Ovary (tissue), 10 donors: ENCODE measurements at places on chromosomes 12 and 14.

DNA sequence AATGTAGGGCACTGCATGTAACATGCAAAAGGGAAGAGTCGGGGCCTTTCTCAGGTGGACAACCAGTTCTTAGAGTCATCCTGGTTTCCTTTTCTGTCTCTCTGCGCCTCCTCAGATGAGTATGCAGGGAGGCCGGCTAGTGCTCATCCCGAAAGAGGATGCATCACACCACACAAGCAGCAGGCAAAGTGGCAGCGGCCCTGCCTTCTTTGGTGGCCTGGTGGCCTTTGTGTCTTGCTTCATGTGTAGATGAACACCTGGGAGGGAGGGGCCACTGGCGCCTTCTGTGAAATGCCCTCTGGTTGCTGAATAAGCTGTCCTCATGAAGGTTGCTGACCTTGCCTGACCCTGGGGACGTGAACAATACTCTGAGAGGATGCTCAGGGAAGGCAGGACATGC is 18.0 kb downstream of the SLC24A4 start:
- no peak for DNase-seq

DNA sequence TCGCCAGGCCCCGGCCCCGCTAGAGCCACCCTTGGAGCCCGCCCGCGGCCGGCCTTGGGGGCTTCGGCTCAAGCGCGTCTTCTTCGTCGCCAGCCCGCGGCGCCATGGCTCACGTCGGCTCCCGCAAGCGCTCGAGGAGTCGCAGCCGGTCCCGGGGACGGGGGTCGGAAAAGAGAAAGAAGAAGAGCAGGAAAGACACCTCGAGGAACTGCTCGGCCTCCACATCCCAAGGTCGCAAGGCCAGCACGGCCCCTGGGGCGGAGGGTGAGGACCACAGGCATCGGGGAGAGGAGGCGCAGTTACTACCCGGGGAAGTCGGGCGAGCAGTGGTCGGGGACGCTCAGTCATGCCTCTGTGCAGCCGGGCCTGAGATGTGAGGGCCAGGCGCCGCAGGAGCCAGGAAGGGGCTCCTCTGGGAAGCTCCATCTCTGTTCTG is 573 bp downstream of the ARL6IP4 start:
- DNase-seq: no peak

- DNase-seq: no peak
These were observed 16.9 kb downstream of the BEST3 start for GRCh38 chr12:69682110-69682755.

GRCh38 chr12:13316587-13317246 is 120.2 kb downstream of the EMP1 start:
- DNase-seq: no peak

DNA sequence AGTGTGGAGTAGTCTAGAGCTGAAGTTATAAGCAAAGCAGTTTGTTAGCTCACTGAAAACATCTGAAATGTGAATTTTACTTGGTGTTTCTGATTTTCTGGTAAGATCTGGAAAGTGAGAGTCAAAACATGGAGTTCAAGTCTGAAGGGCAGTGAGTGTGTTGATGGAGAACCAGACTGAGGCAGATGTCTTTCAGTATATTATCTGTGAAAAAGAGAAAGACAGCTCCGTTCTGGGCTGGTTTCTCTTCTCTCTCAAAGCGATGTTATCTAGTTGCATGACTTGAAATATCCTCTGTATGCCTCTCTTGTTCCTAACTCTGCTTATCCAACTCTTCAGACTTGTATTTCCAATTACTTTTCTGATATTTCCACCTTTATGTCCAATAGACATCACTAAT is 381.9 kb upstream of the RGS6 start:
- DNase-seq: no peak

- peak; percentile 48 for DNase-seq
These were observed 22.9 kb upstream of the KTN1 start for GRCh38 chr14:55556929-55557623.

DNA sequence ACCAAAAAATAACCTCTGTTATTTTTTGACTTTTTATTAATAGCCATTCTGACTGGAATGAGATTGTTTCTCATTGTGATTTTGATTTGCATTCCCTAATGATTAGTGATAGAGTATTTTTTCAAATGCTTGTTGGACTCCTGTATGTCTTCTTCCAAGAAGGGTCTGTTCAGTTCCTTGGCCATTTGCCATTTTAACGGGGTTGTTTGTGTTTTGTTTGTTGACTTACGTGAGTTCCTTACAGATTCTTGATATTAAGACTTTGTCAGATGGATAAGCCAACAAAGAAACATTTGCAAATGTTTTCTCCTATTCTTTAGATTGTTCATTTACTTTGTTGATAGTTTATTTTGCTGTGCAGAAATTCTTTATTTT is 651.6 kb upstream of the LRFN5 start:
- no peak for DNase-seq

DNA sequence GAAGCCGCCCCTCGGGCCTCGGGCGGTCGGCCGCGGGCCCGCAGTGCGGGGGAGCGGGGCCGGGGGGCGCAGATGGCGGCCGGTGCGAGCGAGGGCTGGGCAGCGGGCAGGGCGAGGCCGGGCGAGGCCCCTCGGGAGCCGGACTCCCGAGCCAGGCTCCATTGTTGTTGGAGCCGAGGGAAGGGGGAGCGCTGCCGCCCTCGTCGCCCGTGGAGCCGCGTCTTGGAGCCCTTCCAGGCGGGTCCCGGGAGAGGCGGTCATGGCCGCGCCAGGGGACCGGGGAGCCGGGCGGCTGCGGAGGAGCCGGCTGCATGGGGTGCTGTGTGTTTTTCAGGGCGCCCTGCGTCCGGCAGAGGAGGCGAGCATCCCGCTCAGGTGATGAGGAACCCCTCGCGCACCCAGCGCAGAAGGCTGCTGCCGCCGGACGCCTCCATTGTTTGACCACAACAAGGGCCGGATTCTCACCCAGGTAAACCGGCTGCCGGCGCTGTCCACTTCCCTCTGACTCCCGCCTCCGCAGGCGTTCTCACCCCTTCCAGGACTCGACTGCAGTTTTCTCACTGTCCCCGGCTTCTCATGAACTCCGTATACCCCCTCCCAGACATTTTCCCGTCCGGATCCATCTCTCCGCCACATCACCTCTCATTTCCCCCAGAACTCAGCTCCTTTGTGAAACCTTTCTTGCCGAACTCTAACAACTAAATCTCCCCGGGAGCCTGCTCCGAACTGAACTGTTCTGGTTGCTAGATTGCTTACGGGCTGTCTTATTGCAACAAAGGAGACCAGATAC is 732 bp downstream of the ZNF664 start:
- DNase-seq: peak; percentile 39

GRCh38 chr12:131591714-131592709 is 118.9 kb upstream of the SFSWAP start:
- DNase-seq: no peak

- DNase-seq: no peak
These were observed 36.8 kb downstream of the RAB35 start for GRCh38 chr12:120079411-120080400.
